ENCODE measurements at places on chromosomes 7 and 10. TPM values are rescaled to one million over a fixed set of nuclear protein-coding genes. Genes with fewer than 3 reads are reported as not detected.

The SRGN gene
- total RNA-seq = 433 TPM

The PNLIPRP2 gene
- total RNA-seq = not detected

The CDHR1 gene
- total RNA-seq = 0.14 TPM

The CRYGN gene
- not detected for total RNA-seq

The TAS2R38 gene
- total RNA-seq = not detected

The GPC2 gene
- total RNA-seq = 17.5 TPM

The PAXIP1 gene
- 15.8 TPM for total RNA-seq

DNA sequence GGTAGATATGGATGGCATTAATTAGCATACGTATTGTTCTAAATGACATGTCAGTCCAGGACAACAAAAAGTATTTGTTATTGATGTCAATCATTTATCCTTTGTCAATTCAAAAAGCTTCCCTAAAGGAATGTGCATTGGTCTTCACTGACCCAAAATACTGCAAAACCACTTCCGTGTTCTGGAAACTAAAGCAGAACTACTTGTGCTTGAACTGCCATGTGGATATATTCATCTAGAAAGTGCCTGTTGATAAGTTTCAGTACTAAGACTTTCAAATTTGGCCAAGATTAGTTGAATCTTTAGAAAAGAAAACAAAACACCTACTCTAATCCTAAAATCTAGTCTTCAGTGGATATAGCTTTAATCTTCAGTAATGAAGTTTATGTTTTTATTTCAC lies 242.1 kb upstream of the PPP1R3A start:
- DNase-seq = no peak

DNA sequence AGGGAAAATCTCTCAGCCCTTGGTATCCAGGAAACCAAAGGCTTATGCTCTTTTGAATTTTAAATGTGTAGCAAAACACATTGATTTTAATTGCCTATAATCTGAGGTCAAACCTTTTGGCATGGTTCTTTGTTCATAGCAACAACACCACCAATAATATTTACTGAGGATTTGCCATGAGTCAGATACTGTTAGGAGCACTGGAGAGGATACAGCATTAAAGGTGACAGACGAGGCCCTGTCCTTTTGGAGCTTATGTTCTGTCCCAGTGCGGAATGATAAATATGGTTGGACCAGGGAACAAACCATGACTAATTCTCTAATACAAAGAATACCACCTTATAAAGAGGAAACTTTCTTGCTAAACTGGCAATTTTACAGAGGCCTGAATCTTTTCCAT lies 176.6 kb downstream of the CTNNA3 start:
- no peak for DNase-seq

- no peak for DNase-seq
Observed at GRCh38 chr7:130947792-130948580, 214.0 kb upstream of the KLF14 start.

DNA sequence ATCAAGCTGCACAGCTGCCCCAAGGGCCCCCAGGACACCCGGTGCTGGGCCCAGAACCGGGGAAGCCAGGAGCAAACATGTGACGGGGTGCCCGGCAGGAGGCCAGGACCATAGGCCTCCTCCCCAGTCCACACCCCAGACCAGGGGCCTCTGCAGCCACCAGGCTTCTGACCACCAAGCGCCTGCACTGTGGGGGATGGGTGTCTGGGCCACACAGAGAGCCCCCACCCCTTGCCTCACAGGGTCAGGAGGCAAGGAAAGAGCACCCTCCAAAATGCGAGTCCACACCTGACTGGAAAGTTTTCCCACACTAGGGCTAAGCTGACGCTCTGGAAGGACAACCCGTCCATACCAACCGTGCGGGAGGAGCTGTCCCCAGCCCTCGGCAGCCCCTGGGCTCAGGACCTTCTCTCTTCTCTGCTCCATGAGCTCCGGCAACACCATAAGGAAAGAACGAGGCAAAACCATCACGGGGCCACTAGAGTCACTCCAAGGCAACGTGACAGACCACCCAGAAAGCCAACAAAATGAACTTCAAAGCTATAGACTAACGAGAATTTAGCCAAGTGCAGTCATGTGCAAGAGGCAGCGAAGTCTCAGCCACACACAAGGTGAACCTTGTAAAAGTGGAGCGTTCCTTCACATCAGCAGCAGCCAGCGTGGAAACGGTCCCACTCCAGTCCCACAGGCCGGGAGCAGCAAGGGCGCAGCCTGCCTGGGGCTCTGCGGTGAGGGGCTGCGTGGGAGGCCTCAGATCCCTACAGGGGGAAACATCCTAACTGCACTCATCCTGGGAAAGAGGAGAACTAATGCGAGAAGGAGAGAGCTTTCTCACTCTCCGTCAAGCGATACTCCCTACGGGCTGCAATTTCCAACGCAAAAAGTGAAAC lies 5.1 kb downstream of the STK32C start:
- no peak for DNase-seq

DNA sequence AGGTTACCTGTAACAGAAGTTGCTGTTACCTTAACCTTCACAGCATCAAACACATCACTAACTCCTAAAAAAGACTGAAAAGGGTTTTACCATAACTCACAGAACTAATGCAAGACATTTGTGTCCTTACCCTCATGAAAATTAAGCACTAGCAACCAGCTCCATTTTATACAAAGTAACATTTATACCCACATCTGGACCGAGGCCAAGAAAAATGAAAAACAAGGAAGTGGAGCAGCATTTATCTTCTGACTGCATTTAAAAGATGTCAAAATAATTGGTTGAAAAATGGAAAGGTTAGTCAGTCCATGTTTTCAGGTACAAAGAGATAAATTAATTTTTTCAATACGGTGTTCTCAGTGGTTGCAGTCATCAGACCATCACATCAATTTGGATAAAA lies 3.1 kb upstream of the RBP4 start:
- peak; percentile 15 for DNase-seq

DNA sequence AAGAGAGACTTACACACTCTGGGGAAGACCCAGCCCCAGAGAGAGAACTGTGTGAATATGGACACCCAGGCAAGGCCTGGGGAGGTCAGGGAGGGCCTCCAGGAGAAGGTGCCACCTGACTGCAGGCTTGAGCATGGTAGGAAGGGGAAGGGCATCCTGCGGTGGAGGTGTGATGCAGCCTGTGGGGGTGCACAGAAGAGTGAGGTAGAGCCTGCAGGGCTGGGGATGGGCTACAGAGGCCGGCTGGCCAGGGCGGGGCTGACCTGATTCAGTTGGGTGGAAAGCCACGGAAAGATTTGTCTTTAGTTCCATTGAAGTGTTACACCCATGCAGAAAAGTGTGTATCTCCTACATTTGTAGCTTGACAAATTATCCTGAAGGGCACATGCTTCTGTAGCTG lies 47.6 kb downstream of the ZMIZ1 start:
- no peak for DNase-seq

DNA sequence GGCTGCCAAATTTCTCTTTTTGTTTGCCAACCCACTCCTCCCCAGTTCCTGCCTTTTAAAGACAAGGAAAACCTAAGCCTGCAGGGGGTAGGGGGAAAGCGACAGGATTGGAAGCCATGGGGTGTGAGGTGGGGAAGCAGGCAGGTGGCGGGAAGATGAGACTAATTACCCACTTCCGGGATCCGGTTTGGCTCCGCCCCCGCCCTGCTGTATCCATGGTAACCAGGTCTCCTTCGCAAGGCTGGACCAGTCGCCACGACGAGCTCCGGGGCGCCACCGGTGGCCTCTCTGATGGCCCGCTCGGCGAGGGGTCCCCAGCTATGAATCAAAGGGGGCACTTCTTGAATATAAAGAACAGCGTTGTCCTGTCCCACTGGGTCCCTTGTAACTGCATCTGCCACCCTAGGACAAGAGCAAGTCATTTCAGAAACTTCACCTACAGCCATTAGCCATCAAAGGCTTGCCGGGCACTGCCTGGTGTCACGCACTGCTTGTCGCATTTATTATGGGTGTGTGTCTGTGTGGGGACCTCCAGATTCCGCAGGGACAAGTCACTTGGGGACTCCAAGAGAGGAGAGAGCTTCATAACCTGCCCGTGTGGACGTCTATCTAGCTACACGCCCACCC lies 55.4 kb upstream of the LMTK2 start:
- no peak for DNase-seq

- DNase-seq = no peak
Observed at GRCh38 chr10:70137135-70137534, 4.5 kb upstream of the AIFM2 start.

- peak; percentile 59 for DNase-seq
Observed at GRCh38 chr10:22681783-22682183, 32.6 kb downstream of the PIP4K2A start.

DNA sequence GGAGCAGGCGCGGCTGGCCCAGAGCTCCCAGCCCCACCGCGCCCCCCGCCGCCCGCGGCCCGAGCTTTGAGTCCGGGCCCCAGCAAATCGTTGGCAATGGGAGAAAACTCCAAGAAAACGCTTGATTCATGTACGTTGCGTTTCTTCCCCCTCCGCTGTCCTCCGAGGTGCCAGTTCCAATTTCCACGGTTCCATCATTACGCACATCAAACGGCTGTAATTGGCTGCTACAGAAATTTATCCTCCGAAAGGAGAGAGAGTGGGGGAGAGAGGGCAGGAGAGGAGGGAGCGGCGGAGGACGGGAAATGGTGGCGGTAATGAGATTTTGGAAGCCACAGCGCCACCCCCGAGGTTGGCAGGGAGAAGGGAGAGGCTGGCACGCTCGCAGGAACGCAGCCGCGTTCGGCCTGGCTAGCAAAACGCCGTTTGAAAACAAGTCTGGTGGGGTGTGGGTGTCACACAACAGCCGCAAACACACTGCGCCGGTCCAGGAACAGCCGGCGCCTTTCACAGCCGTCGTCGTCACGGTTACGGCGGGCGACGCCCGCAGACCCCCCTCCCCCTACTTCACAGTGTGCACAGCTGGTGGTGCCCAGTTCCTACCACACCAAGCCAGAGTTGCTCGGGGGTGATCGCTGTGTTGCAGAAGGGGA lies 57.5 kb downstream of the UNCX start:
- peak; percentile 3 for DNase-seq

DNA sequence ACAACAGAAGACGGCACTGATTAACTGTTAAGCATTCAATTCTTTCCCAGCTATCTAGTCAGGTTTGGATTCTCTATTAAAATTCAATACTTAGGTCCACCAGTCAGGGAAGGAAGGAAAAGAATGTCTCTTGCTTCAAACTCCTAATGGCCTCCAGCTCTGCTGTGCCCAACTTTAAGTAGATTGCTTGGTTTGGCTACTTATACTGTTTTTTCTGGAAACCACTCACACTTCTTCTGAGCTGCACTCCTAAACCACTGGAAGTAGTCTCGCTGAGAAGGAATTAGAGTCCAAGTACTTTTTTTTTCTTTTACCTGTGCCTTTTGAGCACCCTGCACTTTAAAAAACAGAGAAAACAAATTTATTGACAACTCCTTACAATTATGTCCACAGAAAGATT lies 26.7 kb upstream of the COL1A2 start:
- DNase-seq = no peak

GRCh38 chr7:57653262-57653830 lies 203.4 kb downstream of the ZNF716 start:
- no peak for DNase-seq

- peak; percentile 76 for DNase-seq
Observed at GRCh38 chr7:38195804-38196595, 18.0 kb downstream of the STARD3NL start.

DNA sequence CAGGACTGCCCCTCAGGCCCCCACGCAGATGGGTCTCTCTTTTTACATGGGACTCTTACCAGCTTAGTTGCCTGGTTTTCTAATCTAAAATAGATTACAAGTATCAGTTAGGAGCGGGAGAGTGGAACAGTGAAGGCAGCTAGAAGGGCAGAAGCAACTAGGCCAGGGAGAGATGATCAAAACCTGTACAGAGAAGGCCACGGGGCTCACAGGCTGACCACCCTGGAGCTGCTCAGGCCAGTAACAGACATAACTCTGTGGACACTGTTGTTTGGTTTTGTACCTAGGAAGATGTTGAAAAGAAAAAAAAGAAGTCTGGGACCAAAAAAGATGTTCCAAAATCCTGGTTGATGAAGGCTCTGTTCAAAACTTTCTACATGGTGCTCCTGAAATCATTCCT lies 16.5 kb downstream of the ABCC2 start:
- no peak for DNase-seq

DNA sequence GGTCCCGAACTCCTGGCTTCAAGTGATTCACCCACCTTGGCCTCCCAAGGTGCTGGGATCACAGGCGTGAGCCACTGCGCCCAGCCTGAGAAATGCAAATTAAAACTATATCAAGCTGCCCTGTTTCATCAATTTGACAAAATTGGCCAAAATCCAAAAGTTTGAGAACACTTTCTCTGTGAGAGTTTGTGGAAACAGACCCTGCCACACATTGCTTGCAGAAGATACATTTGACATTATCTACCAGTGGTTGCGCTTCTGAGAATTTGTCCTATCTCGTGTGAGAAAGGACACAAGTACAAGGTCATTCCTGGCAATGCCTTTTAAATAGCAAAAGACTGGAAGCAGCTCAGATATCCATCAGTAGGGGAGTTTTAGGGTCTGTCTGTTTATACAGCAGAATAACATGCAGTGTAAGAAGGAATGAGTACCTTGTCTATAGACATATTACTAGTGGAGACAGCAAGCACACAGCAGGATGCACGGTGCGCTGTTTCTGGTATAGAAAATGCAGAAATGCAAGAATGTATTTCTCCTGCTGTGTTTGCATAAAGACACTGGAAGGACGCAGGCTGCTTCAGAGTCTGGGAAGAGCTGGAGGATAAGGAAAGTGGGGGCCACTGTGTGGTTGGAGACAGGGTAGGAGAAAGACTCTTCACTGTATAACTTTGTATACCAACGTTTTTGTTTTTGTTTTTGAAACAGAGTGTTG lies 4.3 kb downstream of the LHPP start:
- no peak for DNase-seq

- peak; percentile 72 for DNase-seq
Observed at GRCh38 chr10:17779784-17780183, 27.8 kb downstream of the TMEM236 start.

- no peak for DNase-seq
Observed at GRCh38 chr10:71074176-71074755, 138.1 kb upstream of the UNC5B start.

Data from endothelial cell of umbilical vein (primary cell).